AG09319 (cell line): ENCODE measurements at places on chromosomes 6 and 20.

GRCh38 chr6:113433335-113433991 is 423.7 kb upstream of the MARCKS start:
- DNase-seq = peak; percentile 86

GRCh38 chr20:19231359-19232035 is 19.1 kb downstream of the SLC24A3 start:
- no peak for DNase-seq

DNA sequence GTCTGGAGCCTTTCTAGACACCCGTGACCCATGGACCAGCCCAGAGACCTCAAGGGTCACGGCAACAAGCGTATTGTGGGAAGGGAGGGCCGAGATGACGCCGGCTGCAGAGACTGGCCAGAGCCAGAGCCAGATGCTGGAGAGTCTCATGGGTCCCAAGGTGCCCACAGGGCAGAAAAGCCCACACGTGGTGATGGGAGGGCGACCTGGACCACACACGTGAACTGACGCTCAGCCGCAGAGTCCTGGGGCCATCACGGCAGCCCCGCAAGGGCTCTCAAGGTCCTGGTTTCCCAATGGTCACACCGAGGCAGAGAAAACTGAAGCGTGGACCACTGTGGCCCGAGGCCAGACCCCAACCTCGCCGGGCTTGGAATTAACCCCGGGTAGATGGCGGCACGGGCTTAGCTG is 92.6 kb downstream of the YTHDF1 start:
- DNase-seq = no peak

- no peak for DNase-seq
These were observed 11.9 kb upstream of the NPBWR2 start for GRCh38 chr20:64119301-64119680.

DNA sequence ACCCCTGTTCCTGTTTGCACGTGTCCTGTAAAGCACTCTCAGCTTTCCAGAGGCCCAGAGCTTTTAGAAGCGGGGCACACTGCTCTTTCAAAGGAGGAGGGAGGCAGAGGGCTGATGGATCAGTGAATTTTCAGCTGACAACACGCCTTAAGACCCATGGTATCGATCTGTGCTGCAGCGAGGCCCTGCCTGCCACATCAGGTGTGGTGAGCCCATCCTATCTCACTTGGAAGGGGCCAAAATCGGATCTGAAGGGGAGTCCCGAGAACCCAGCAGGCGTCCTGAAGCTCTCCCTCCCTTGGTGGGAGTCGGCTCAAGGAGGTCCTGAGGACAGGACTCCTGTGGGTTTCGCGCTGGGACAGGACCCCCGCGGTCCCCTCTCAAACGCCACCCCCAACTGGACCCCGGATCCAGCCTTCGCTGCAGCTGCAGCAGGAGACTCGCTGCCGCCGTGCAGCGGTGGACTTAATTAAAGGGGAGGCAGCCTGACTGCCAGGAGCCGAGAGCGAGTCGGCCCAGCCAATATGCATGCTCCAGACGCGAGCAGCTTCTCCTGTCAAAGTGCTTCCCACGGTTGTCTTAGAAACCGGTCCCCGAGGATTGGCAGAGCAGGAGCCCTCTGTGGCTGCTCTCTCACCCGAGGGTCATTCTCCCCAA is 580.0 kb upstream of the ZNF337 start:
- no peak for DNase-seq

GRCh38 chr6:88004707-88005106 is 42.9 kb upstream of the SPACA1 start:
- DNase-seq = no peak

GRCh38 chr6:154218301-154218700 is 138.3 kb downstream of the IPCEF1 start:
- DNase-seq = no peak

DNA sequence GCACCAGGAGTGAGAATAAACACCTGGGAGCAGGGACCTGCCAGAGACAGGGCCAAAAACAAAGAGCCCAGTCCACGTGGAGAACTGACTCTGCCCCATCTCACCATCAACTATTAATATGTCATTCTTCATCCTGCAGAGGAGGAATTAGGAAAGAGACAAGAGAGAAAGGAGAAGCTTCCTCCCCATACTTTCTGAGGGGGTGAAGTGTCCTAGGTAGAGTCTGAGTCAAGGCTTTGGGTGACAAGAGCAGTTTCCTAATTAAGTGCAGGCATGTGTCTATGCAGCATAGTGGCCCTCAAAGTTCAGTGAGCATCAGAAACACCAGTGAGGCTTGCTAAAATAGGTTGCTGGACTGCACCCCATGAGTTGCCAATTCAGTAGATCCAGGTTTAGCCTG is 40.7 kb upstream of the BMP2 start:
- DNase-seq = no peak

GRCh38 chr20:38947931-38948362 is 14.2 kb upstream of the DHX35 start:
- DNase-seq = no peak

- DNase-seq = no peak
These were observed 51.5 kb downstream of the NUDT3 start for GRCh38 chr6:34340906-34341480.

DNA sequence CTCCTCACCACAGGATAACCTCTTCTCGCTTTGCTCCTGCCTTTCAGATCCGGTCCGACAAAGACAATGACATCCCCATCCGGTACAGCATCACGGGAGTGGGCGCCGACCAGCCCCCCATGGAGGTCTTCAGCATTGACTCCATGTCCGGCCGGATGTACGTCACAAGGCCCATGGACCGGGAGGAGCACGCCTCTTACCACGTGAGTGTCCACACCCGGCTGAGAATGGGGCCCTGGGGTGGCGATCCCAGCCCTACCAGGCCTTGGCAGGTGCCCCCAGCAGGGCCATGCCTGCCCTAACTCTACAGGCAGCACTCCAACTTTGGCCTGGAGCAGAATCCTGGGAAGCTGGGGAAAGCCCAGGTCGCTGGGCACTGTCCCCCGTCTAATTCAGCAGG is 221.1 kb downstream of the TAF4 start:
- DNase-seq = no peak

DNA sequence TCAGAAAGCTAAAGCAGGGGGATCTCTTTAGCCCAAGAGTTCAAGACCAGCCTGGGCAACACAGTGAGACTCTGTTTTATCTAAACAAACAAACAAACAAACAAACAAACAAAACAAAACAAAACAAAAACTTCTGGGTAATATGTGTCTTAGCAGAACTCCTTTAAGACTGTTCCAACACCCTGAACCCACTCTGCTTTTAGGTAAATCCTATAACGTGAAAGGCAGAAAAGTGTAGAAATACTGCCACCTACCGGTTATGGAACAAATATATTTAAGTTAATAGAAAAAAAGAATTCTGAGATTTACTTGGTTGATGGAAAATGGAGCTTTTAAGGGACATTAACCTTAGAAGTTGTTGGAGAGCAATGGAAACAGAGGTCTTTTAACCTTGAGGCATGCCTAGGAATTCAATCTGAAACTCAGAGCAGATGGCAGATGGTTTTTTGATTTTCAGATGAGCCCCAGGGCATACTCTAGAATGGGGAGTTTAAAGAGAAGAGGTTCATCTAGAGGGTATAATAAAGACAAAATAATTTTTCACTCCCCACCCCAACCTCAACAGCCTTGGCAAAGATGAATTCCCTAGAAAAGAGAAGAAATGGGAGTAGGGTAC is 38.5 kb downstream of the SOD2 start:
- DNase-seq = peak; percentile 31

DNA sequence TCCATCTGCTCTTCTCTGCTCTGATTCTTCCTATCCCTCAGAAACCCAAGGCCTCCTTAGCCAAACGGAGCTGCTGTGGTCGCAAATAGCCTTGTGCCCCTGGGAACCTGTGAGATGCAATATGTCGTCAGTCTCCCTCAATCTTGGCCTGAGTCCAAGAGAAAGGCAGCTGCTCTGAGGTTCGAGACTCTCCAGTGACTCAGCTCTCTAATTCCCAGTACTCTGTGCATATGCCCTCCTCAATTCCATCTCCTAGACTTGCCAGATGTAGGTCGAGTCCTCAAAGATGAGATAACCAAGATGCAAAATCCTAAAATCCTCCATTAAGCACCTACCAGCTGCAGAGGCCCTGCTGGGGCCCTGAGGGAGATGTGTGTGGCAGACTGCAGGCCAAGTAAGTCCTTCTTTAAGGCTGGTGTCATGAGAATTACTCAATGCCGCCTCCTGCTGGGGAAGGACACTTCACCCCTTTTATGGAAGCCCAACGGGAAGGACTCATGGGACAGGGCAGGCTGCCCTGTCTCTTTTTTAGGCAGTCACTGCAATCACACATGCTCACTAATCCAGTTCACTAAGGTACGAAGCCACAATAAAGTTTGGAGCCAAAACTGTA is 28.5 kb downstream of the C6orf15 start:
- no peak for DNase-seq

DNA sequence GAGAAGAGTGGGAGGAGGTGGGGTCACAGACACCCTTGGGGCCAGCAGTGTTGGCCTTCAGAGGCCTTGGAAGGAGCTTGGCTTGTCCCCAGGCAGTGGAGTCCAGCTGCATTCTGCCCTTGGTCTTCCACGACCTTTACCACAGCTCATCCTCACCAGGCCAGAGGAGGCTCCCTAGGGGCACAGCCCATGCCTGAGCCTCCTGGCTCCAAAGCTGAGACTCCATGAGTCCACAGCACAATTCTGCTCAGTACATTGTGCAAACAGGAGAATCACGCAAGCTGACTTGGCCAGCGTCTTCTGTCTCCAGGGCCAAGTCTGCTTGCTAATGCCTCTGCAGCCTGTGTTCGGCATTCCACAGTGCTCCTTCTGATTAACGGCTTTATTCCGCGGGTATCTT is 337.2 kb downstream of the SMOC2 start:
- DNase-seq = no peak

- DNase-seq = no peak
These were observed 89.4 kb downstream of the PACRG start for GRCh38 chr6:162817196-162817595.

DNA sequence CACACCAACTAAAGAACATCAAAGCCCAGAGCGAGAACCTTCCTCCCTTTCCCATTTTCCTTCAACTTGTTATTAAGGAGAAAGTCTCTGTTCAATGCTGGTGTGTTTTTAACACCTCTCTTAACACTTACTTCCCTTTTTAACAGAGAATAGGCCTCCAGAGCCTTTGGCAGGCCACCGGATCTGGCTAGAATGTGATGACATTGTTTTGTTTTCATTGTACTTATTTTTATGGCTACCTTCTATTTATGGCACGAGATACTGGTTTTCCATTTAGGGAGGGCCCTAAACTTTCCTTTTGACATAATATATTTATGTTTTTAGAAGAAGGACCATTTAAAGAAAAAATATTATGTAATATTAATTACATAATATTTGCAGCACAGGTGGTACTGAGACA is 21.6 kb downstream of the TCF15 start:
- DNase-seq = no peak

- no peak for DNase-seq
These were observed 21.3 kb downstream of the DSP start for GRCh38 chr6:7562769-7563168.

DNA sequence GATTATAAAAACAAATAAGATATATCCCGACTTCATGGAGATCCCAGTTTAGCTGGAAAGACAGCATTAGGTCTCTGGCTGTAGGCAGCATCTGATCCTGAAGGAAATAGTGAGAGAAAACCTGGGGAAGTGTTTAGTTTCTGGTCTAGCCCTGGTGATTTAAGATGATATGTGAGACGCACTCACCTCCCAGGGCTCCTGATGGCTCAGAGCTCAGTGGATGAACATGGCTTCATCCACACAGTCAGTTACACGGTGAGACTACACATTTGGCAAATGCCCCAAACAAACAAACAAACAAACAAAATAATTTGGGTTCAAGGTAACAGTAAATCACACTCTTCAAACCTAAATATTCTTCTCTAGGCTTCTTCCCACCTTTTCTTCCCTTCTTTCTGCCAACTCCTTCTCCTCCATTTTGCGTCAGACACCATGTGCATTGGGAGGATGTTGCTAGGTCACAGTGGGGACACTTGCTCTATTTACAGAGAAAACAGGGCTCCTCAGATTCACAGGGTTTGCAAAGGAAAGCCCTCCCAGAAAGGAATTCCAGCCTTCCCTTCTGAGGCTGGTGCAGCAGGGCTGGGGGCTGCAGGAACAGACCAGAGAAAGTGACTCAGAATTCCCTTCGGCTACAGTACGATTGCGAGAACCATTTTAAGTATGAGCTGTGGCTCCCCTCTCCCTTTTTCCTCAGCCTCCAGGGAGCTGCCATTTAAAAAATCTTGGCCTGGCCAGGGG is 59.6 kb upstream of the SALL4 start:
- DNase-seq = no peak

DNA sequence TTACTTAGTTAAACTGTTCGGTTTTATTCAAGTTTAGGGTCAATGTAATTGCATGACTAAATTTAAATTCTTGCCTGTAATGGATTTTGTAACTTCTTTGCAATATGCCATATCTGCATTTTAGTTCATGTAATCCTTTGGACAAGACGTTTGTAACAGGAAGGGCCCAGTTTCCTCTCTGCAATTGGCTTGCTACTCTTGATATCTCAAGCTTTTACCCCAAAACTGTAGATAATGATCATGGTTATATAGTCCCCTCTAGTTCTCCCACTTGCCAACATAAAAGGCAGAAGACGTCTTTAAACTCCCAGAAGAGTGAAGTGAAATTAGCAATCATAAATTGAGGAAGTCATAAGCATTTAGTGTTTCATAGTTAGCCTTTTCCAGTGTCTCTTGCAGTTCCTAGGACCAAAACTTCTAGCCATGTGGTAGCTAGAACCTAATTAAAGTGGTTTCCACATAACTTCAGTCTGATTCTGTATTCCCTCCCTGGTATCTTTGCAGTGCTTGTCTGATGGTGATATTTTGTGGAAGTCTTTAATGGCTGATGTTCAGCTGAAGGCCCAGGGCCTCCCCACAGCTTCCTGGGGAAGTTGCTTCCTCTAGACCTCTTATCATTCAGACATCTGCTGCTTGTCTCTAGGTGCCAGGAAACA is 117.8 kb upstream of the SUPT3H start:
- DNase-seq = no peak

- no peak for DNase-seq
These were observed 1348.2 kb upstream of the GJE1 start for GRCh38 chr6:140784573-140784972.

DNA sequence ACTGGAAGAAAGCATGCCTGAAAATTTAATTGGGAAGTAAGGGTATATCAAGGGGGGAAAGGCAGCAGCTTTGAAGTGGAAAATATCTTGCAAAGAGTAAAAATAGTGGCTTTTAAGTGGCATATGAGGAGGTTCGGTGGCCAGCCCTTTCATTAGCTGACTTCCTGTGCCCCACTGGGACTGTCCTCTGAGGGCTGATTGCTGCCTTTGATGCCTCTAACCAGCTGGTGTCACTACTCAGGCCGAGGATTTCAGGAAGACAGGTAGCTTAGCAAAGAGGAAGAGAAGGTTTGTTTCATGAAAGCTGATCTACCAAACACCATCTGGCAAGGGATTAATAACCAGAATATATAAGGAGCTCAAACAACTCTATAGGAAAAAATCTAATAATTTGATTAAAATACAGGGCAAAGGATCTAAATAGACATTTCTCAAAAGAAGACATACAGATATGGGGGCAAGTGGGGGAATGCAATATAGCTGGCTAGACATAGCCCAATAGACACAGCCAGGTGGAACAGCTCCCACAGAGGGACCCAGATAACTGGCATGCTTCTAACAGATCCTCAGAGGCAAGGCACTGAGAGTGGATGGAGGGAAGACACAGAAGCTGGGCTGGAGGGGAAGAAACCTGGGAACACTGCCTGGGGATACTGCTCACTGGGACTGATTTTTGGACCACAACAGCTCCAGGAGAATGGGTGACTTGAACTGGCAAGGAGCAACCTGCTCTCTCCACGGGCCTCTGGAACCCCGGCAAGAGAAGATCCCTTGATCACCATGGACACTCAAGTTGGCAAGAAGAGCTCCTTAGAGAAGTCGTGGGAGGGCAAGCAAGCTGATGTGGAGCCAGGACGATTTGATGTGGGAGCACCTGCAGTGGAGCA is 33.2 kb downstream of the CCN2 start:
- DNase-seq = no peak
